Chondrocyte (in vitro differentiated cells): ENCODE measurements at places on chromosomes 3 and 15.

- DNase-seq, result no peak
Measured at GRCh38 chr3:192880313-192880712, 37.3 kb downstream of the MB21D2 start.

GRCh38 chr3:187740421-187741399 lies 4.6 kb downstream of the BCL6 start:
- DNase-seq, result peak; percentile 83

GRCh38 chr3:57977818-57978235 lies 30.4 kb upstream of the FLNB start:
- DNase-seq, result no peak

GRCh38 chr3:12591456-12591855 lies 34.6 kb downstream of the MKRN2 start:
- no peak for DNase-seq

DNA sequence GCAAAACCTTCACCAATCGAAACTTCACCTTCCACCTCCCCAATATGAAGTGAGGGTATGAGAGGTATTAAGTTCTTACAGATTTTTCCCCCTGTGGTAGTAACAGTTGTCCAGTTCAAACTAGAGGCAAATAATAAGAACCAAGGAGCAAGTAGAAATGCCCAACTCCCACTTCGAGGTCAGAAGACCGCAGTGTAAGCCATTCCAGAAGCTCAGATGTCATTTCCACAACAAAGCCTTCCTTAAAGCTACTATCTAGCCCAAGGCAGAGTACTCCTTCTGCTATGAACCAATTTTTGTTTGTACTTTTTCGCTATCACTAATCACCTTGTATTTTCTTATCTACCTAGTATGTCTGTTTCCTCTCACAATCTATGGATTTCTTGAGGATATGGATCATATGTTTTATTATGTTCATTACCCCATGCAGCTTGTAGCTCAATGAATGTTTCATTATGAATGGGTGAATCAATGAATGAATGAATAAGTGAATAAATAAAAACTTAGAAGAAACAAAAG lies 235.7 kb upstream of the KCNMB2 start:
- DNase-seq, result no peak

- no peak for DNase-seq
Measured at GRCh38 chr3:172516318-172517214, 6.7 kb downstream of the TNFSF10 start.

DNA sequence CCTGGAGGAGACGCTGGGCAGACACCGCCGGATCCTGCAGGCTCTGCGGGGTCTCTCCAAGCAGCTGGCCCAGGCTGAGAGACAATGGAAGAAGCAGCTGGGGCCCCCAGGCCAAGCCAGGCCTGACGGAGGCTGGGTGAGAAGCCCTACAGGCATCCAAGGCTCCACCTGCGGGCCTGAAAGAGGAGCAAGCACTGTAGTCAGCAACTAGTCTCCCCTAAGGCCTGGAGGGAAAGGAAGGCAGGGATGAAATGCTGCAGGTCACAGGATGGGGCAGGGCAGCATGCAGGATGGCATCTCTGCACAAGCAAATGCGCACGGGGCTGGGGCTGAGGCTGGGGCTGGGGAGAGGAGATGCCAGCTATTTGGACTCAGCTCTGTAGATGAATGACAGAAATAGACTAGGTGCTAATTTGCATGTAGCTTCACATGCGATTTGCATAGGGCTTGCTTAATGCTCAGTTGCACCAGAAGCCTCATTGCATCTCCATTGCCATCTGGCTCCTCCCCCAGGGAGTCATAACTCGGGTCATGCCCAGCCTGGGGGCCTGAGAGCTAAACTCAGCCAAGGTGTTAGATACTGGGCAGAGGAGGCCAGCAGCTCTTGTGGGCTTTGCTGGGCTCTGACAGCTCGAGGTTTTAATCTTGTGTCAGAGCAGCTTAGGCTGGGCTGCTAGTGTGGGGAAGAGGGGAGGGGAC lies 5.2 kb upstream of the CPLX3 start:
- DNase-seq, result no peak

DNA sequence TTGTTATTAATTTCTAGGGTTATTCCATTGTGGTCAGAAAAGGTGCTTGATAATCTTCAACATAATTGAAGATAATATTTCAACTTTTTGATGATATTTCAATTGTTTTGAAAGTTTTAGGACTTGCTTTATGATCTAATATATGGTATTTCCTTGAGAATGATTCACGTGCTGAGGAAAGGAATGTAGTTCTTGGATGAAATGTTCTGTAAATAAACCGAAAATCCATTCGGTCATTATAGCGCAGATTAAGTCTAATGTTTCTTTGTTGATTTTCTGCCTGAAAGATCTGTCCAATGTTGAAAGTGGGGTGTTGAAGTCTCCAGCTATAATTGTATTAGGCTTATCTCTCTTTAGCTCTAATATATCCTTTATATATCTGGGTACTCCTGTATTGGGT lies 617.5 kb upstream of the NECTIN3 start:
- no peak for DNase-seq

DNA sequence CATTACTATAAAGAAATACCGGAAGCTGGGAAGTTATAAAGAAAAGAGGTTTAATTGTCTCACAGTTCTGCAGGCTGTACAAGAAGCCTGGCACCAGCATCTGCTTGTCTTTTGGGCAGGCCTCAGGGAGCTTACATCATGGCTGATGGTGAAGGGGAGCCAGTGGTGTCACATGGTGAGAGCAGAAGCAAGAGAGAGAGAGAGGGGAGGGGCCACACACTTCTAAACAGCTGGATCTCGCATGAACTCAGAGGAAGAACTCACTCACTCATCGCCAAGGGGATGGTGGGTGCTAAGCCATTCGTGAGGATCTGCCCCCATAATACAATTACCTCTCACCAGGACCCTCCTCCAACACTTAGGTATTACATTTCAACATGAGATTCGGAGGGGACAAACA lies 51.8 kb upstream of the ANKRD34C start:
- DNase-seq, result no peak

GRCh38 chr3:154123906-154124305 lies 2.7 kb downstream of the ARHGEF26 start:
- no peak for DNase-seq

GRCh38 chr15:32029409-32029861 lies 880 bp upstream of the CHRNA7 start:
- DNase-seq, result no peak

DNA sequence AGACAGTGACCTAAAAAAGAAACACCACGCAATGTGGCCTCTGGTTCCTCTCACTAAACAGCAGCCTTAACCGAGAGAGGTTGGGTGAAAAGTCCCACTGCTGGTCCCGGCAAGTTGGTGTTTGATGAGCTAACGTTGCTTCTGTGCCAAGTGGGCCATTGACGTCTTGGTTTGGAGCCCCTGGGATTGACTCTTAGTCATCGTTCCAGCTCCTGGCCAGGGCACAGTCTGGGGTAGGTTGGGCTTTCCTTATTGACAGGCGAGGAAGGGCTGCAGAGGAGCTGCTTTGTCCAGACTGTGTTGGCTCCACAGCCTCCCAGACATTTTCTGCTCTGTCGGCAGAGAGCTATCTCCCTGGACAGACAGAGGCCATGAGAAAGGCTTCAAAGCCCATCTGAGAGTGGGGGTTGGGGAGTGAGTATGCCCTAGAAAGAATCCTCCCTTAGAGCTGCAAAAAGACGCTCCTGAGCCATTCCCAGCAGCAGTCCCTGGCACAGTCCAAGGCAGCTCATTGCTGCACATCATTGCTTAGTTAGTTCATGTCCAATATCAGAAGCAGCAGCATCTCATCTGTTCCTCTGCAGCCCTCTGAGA lies 28.6 kb upstream of the C3orf80 start:
- DNase-seq, result no peak

GRCh38 chr15:62264196-62264595 lies 99.1 kb upstream of the C2CD4B start:
- DNase-seq, result no peak
